ENCODE measurements at places on chromosomes 16 and 17. TPM values are rescaled to one million over a fixed set of nuclear protein-coding genes. Genes with fewer than 3 reads are reported as not detected.

GRCh38 chr16:30119428-30119827 lies 3.6 kb downstream of the MAPK3 start:
- no peak for DNase-seq

DNA sequence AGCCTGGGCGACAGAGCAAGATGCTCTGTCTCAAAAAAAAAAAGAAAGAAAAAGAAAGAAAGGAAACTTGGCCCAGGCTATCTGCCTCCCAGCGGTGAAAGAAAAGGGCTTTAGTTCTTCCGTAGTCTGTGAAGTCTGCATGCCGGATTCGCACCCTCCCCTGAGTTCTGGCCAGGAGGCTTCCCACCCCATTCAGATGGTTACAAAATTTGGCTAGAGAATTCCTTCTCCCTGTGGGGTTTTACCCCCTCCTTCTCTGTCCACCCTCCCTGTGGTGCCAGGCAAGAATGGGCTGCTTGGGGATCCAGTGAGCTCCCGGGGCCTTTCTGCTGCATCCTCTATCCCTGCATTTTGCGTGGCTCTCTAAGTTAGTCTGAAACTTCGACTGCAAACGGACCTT lies 37.8 kb downstream of the PAFAH1B1 start:
- DNase-seq: no peak

The RAB37 gene
- total RNA-seq: 7.6 TPM

GRCh38 chr16:66930189-66930588 lies 4.0 kb downstream of the CIAO2B start:
- DNase-seq: no peak

The HOXB4 gene
- 3.9 TPM for total RNA-seq

The IGFBP4 gene
- total RNA-seq: 209 TPM

The PDXDC1 gene
- 203 TPM for total RNA-seq

The ABCC12 gene
- not detected for total RNA-seq

The MAPT gene
- total RNA-seq: 0.64 TPM

- DNase-seq: no peak
Measured at GRCh38 chr17:56638591-56639051, 45.1 kb downstream of the NOG start.

DNA sequence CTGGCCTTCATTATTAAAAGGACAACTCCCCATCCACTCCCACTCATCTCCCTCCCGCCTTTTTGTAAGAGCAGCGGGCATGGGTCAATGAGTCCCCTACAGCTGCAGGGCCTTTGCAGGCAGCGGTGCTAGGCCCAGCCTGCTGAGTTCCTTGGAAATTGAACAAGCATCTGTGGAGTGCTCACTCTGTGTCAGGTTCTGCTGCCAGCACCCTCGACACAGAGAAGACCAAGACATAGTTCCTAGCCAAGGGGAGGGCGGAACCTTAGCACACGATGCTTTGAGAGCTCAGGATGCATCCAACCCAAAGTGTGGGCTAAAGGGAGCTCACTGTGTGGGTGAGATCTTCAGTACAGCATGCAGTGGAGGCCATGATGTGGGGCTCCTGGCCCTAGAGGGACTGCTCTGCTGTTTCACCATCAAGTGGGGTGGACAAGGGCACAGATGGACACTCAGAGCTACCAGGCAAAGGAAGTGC lies 27.6 kb downstream of the RMI2 start:
- DNase-seq: no peak

- DNase-seq: no peak
Measured at GRCh38 chr17:69704935-69705334, 290.4 kb downstream of the MAP2K6 start.

DNA sequence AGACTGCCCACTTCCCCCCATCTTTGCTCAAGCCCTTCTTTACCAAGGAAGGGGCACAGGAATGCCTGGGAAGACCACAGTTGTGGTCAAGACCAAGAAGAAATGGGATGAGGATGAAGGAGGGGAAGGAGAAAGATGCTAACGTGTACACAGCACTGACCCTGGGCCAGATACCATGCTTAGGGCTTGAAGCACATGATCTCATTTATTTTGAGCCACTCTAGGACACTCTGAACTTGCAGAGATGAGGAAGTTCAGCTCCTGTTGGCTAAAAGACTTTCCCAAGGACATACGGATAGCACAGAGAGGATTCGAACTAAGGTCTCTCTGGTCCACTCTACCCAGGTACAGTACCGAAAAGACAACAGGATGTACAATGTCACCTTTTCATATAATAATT lies 42.6 kb downstream of the PIK3R5 start:
- no peak for DNase-seq

The RAB11FIP3 gene
- total RNA-seq: 21.2 TPM

DNA sequence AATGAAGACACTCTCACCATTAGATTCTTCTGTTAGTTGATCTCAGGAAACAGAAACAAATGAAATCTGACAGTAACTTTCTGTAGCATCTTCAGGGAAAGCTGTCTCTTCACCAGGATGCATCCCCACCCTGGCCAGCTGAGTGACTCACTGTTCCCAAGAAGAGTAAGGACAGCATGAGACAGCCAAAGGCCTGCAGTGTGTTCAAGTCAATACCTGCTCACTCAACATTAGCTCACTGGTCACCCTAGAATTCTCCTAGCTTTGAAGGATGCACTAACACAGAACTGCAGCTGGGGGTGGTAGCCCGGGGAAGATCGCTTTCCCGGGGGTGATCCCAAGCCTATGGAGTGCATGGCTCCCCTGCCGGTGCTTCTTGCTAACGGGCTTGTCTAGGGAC lies 28.2 kb upstream of the CLEC18B start:
- peak; percentile 36 for DNase-seq

GRCh38 chr17:66200685-66201092 lies 8.8 kb upstream of the CEP112 start:
- peak; percentile 63 for DNase-seq

The MT1A gene
- total RNA-seq: 5.1 TPM

- DNase-seq: no peak
Measured at GRCh38 chr16:17832738-17833137, 362.0 kb upstream of the XYLT1 start.

The GALK1 gene
- 14.1 TPM for total RNA-seq

DNA sequence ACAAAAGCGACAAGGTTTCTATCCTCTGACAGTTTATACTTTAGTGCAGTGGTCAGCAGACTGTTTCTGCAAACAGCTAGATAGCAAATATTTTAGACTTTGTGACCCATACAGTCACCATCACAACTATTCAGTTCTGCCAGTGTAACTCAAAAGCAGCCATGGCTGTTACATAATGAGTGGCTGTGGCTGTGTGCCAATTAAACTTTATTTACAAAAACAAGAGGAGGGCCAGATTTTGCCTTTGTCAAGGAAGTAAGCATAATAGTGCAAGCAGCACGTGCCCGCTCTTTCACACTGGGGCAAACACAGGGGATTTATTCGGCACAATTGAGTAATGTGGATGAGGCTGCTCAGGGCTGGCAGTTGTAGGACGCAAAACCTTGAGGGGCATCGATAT lies 551.5 kb downstream of the MAF start:
- DNase-seq: no peak

The WDR90 gene
- total RNA-seq: 57.6 TPM

- peak; percentile 19 for DNase-seq
Measured at GRCh38 chr17:72151565-72152386, 31.0 kb downstream of the SOX9 start.

DNA sequence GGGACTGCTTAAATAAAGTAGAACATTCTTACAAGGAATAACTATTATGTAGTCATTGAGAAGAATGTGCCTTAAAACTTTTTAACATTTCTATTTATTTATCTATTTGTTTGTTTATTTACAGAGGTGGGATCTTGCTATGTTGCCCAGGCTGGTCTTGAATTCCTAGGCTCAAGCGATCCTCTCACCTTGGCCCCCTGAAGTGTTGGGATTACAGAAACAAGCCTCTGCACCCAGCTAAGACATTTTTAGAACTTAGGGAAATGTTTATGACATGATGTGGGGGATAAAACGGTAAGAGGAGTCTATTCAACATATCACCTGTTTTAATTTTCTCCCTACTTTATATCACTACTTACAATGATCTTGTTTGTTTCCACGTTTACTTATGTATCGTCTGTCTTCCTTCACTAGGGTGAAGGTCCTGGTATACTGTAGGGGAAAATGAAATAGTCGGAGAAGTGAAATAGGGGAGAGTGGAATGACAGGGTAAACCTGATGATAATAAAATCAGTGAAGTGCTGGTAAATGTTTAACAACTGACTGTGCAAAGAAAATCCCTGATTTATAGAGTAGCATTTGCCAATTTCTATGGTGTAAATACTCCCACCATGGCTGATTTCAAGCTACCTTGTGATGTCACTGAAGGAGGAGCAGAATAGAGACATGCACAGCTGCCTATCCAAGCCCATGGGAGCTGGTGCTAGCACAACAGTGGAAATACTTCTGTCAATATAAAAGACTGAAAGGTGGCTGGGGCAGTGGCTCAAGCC lies 16.0 kb upstream of the HAPSTR1 start:
- DNase-seq: no peak

- DNase-seq: no peak
Measured at GRCh38 chr16:73251608-73252007, 203.7 kb upstream of the ZFHX3 start.

The JUP gene
- 343 TPM for total RNA-seq

- DNase-seq: no peak
Measured at GRCh38 chr17:8436844-8437171, 1.1 kb downstream of the NDEL1 start.

The IGF2BP1 gene
- total RNA-seq: 0.40 TPM

DNA sequence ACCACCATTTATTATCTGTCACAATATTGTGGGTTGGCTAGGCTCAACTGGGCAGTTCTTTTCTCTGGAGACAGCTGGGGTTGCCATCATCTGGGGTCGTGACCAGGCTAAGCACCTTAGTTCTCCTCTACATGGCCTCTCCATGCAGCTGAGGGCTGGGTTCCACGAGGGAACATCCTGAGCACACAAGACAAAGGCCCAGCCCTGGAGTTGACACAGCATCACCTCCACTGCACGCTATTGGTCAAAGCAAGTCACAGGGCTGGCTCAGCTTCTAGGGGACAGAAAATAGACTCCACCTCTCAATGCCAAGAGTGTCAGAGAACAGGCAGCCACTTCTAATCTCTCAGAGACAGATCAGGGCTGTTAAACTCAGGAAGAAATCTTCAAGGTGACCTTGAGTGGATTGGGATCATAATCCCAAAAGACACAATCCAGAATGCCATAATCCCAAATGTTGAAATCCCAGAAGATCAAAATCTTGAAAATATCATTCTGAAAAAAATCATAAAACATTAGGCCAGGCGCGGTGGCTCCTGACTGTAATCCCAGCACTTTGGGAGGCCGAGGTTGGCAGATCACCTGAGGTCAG lies 13.0 kb upstream of the USP10 start:
- DNase-seq: no peak

GRCh38 chr16:4826980-4827379 lies 20.1 kb downstream of the GLYR1 start:
- no peak for DNase-seq

- no peak for DNase-seq
Measured at GRCh38 chr16:79950932-79951719, 350.6 kb upstream of the MAF start.

The TBC1D3 gene
- total RNA-seq: not detected

The MYH2 gene
- total RNA-seq: not detected

The SPN gene
- 3.5 TPM for total RNA-seq
